ENCODE measurements at places on chromosomes 12 and 14. TPM values are rescaled to one million over a fixed set of nuclear protein-coding genes. Genes with fewer than 3 reads are reported as not detected.

SP1 gene
- total RNA-seq, result 41.0 TPM

TGM1 gene
- 87.8 TPM for total RNA-seq

CLIP1 gene
- 97.4 TPM for total RNA-seq

KCNK13 gene
- total RNA-seq, result not detected

EFS gene
- 6.2 TPM for total RNA-seq

CCDC85C gene
- 49.6 TPM for total RNA-seq
